ENCODE measurements at places on chromosomes 16 and 17. TPM values are rescaled to one million over a fixed set of nuclear protein-coding genes. Genes with fewer than 3 reads are reported as not detected.

DNA sequence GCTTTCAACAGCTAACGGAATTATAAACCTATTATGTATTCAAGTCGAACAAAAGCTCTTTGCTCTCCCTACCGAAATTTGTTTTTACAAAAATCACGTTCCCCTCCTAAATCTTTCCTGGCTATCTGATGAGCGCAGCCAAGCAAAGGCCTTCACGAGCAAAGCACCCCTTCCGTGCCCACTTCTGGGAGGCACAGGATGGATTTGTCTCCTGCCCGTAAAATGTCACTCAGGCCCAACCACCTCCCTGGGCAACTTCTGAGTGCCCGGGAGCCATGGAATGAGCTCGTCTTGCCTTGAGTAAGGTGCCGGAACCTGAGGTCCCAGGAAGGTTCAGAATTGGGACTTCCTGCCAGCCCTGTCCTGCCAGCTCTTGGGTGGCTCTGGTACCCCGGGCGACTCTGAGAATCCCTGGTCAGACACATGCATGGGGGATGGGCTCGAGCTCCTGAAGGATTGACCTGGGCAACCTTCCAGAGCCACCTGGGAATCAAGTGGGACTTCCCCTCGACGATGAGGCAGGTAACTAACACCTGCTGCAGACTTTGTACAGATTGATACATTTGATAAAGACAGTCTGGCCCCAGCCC lies 19.8 kb downstream of the SLC7A5 start:
- DNase-seq = no peak

DNA sequence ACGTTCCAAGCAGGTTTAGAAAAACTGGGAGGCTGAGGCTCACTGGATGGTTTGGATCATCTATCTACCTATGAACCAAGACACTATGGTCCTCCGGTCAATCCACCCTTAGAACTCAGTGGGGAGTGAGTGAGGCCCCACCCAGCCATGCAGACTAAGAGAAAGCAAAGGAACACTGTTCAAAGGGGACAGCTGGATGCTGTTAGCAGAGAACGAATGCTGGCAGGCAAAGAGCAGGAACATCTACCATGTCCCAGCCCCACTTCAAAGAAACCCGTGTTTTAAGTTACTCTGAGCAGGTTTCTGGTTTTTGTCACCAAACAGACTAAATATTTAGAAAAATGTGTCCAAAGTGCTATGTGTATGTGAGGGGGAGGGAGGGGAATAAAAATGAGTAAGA lies 183.4 kb upstream of the XYLT1 start:
- DNase-seq = no peak

GRCh38 chr16:3046641-3047386 lies 453 bp downstream of the MMP25 start:
- no peak for DNase-seq

GRCh38 chr17:7579001-7579833 lies at the start of gene CD68:
Gene CD68, plus strand, starts transcription at chr17:7579638. Its CDS starts 40 bp downstream, at chr17:7579678.
- DNase-seq = peak; percentile 59

- DNase-seq = no peak
Observed at GRCh38 chr17:77841742-77842527, 116.6 kb upstream of the TNRC6C start.

DNA sequence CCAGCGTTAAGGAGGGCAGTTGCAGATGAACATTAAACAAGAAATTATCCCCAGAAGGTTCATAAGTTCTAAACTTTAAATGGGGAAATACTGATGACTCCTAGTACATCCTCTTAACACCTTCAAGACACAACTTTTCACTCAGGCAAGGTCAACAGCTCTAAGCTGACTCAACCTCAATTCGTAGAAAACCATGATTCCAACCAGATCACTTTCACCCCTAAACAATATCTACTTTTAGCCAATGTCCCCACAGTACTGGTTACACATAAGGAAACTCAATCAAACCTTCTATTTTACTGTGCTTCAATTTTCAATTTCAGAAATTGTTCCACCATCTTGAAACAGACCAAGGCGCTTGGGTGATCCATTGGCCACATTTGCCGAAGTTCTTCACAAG lies 2.3 kb downstream of the CDYL2 start:
- DNase-seq = no peak

- no peak for DNase-seq
Observed at GRCh38 chr16:89099905-89100304, 6.3 kb downstream of the ACSF3 start.

DNA sequence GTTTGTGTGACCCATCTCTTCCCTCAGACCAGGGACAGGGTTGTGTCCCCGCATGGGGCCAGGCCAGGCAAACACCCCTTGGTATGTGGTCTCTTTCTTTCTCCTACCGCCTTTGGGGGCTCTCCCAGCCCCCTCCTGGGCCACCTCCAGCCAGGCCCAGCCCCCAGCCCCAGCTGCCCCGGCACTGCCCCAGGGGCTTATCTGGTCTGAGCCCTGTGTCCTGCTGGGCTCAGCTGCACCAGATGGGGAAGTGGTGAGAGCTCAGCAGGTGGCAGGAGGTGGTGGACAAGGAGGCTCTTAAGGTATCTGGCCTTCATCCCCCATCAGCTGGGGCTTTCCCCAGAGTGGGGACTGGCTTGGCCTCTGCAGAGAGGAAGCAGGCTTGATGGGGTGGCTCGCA lies 8.7 kb downstream of the ADAM11 start:
- DNase-seq = no peak

DNA sequence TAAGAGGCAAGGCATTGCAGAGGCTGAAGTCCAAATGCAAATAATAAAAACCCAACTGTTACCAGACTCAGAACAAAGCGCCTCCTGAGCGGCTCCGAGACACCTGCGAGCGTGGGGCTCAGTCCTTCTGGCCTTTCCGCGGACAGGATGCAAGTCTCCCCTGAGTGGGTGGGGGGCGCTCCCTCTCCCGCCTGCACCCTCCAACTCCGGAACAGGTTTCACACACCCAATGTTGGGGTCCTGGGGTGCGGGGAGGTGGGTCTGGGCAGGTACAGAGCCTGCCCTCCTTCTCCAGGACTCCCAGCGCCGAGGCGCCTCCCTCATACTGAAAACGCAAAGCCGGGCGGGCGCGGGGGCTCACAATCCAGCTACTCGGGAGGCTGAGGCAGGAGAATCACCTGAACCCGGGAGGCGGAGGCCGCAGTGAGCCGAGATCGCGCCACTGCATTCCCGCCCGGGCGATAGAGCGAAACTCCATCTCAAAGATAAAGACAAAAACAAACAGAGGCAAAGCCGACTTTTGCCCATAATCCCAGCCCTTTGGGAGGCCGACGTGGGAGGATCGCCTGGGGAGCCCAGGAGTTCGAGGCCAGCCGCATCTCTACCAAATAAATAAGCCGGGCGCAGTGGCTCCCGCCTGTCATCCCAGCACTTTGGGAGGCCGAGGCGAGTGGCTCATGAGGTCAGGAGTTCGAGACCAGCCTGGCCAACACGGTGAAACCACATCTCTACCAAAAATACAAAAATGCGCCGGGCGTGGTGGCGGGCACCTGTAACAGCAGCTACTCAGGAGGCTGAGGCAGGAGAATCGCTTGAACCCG lies 893 bp downstream of the GINS2 start:
- DNase-seq = no peak

- DNase-seq = no peak
Observed at GRCh38 chr17:43671031-43671692, 9.4 kb upstream of the MEOX1 start.

GRCh38 chr16:86322283-86322682 lies 188.0 kb upstream of the FOXF1 start:
- DNase-seq = no peak

DNA sequence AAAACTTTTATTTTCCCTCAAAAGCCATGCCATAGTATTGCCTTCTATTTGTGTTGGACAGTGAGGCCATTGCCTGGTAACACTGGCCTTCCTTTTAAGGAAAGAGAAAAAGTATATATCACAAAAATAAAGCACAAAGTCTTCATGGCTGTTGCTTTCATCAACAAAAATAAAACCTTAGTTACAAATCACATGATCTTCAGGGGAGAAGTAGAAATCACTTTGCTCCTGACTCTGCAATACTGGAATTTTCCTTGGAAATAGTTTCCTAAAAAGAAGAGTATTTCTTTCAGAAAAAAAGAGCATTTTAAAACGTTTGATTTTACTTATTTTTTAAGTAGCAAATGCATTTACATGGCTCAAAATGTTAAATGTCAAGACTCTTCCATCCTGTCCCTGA lies 41.9 kb downstream of the FAM20A start:
- DNase-seq = no peak

DNA sequence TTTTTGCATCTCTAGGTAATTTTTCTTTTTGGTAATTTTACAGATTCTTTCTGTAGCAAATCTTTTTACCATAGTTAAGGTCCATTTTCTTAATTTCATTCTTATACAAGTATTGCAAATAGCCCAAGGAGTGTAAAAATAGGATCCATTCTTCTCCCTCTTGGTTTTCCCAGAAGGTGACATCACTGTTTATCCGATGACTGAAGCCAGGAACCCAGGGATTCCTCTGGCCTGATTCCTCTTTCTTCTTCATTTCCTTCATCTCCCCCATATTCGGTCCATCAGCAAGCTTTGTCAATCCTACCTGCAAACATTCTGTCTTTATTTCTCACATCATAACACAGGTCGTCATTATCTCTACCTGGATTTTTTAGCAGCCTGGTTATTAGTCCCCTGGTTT lies 5.3 kb downstream of the RBBP6 start:
- DNase-seq = no peak

GRCh38 chr17:57619061-57619937 lies 125.8 kb downstream of the CCDC182 start:
- no peak for DNase-seq

- DNase-seq = no peak
Observed at GRCh38 chr16:12063435-12063834, 86.9 kb downstream of the SNX29 start.

- no peak for DNase-seq
Observed at GRCh38 chr16:77585379-77586251, 136.7 kb upstream of the NUDT7 start.

- peak; percentile 32 for DNase-seq
Observed at GRCh38 chr17:44266402-44267164, 1.4 kb downstream of the SLC4A1 start.

DNA sequence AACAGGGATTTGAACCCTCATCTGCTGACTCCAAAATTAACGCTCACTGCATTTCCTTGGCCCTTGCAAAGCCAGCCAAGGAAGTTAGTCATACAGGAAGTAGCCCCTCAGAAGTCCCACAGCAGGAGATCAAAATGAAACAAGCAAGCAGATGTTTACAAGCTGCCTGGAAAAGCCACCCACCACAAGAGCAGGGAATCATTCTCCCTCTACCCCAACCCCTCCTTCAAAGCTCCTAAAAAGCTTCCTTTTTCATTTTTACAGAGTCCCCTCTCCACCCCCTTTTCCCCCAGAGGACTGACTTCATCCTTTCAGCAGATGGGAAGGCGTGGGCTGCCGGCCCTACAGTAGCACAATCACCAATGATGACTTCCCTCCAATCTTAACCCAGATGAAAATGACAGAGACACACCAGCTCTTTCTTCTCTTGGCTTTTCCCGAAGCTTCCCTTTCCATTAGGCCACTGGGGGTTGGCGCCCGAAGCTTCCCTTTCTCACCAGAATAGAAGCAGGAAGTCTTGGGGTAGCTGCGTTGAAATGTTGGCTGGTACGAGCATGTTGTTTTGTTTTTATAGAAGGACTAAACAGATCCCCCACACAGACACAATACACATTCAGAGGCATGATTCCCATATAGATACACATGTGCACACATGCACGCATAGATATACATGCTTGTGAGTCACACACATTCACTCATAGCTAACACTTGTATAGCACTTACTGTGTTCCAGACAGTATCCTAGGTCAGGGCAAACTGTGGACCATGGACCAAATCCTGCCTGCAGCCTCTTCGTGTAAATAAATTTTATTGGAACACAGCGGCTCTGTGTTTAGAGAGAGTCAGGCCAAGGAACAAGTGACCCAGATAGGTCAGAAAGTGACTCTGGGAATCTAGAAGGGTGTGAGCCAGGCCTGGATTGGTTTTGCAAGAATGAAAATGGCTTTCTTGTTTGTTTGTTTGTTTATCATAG lies 17.4 kb downstream of the ITPRIPL2 start:
- peak; percentile 90 for DNase-seq

- no peak for DNase-seq
Observed at GRCh38 chr16:9374061-9374460, 282.6 kb downstream of the HAPSTR1 start.

DNA sequence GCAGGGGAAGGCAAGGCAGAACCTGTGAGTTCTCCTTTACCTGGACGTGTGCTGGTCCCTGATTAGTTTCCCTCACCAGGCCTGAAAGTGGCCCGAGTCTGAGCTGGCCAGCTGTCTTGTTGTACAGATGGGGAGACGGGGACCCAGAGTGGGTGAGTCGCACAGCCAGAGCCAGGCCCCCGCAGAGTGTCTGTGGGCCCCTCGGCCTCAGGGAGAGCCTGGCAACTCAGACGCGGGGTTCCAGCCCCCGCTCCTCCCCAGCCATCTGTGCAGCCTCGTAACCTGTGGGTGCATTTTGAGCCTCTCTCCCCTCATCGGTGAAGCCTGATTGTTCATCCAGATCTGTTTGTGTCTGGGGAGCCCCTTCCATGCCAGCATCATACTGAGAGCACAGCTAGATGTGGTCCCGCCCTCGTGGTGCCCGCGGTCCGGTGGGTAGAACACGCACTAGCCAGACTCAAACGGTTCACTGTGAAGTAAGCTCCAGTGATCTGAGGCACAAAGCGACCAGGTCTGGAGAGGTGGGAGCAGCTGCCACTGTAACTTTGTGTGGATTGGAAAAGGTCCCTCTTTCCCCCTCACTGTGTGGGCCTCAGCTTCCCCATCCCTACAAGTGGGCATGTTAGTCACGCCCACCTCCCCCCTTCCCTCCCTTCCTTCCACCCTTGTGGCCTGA lies 6.0 kb upstream of the NDRG4 start:
- DNase-seq = no peak

- DNase-seq = peak; percentile 67
Observed at GRCh38 chr17:16915752-16916556, 56.0 kb downstream of the TNFRSF13B start.

DNA sequence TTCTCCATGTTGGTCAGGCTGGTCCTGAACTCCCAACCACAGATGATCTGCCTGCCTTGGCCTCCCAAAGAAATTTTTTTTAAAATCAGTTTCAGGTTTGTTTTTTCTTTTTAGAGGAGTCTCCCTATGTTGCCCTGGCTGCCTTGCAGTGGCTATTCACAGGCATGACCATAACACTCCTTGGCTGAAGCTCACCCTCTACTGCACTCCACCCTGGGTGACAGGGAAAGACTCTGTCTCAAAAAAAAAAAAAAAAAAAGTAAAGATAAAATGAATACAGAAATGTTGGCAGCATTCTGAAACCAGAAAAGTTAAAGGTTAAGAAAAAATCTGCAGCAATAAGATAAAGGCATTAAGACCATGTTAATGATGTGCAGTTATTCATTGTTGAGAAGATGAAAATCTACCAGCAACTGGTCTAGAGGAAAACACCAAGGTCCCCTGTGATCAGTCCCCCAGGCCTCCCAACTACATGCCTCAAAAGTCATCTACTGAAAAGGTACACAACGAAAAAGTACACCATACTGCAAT lies 15.1 kb downstream of the YWHAE start:
- DNase-seq = no peak

- DNase-seq = no peak
Observed at GRCh38 chr17:13638855-13639458, 37.2 kb upstream of the HS3ST3A1 start.

The CCDC57 gene
- polyA plus RNA-seq = 60.4 TPM

The CCL3 gene
- polyA plus RNA-seq = 7.8 TPM

The SDF2 gene
- polyA plus RNA-seq = 73.3 TPM

The TP53TG3D gene
- 0.09 TPM for polyA plus RNA-seq

The SYT17 gene
- 3.4 TPM for polyA plus RNA-seq

The NPIPA5 gene
- 2.4 TPM for polyA plus RNA-seq

The NKD1 gene
- polyA plus RNA-seq = 3.3 TPM

The CCL17 gene
- polyA plus RNA-seq = 3.5 TPM

The PIRT gene
- not detected for polyA plus RNA-seq

The CORO1A gene
- polyA plus RNA-seq = 419 TPM

The CCL2 gene
- polyA plus RNA-seq = 1,172 TPM

The ABHD15 gene
- 6.3 TPM for polyA plus RNA-seq

The TP53TG3B gene
- not detected for polyA plus RNA-seq

The LRRC75A gene
- polyA plus RNA-seq = 1.6 TPM

The SLC16A13 gene
- 4.8 TPM for polyA plus RNA-seq

Data from lung (tissue), 17 donors.